ENCODE measurements at places on chromosomes 6 and 20. TPM values are rescaled to one million over a fixed set of nuclear protein-coding genes. Genes with fewer than 3 reads are reported as not detected.

NR2E1 gene
- not detected for total RNA-seq

BNIP5 gene
- total RNA-seq = not detected

GFOD1 gene
- 46.2 TPM for total RNA-seq

DLGAP4 gene
- total RNA-seq = 40.9 TPM

PLEKHG1 gene
- 7.3 TPM for total RNA-seq

CRISP2 gene
- not detected for total RNA-seq

DNA sequence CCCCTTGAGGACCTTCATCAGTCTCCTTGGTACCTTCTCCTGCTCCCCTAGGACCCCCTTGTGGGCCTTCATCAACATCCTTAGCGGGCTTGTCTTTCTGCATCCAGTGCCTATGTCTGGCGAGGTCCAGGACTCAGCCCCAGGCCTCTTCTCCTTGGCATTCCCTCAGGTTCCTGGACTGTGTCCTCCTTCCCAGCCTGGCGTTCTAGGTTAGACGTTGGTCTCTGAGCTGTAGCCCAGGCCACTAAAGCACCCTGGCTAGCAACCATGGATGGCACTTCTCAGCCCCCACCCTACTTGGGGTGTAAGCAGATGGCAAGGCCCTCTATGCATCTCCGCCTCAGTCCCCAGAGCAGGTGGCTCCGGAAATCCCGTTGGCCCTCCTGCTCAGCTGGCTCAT, 51.5 kb upstream of the NNAT start:
- DNase-seq = no peak

- DNase-seq = no peak
These were observed 920 bp downstream of the GJA1 start for GRCh38 chr6:121436274-121436857.

DNA sequence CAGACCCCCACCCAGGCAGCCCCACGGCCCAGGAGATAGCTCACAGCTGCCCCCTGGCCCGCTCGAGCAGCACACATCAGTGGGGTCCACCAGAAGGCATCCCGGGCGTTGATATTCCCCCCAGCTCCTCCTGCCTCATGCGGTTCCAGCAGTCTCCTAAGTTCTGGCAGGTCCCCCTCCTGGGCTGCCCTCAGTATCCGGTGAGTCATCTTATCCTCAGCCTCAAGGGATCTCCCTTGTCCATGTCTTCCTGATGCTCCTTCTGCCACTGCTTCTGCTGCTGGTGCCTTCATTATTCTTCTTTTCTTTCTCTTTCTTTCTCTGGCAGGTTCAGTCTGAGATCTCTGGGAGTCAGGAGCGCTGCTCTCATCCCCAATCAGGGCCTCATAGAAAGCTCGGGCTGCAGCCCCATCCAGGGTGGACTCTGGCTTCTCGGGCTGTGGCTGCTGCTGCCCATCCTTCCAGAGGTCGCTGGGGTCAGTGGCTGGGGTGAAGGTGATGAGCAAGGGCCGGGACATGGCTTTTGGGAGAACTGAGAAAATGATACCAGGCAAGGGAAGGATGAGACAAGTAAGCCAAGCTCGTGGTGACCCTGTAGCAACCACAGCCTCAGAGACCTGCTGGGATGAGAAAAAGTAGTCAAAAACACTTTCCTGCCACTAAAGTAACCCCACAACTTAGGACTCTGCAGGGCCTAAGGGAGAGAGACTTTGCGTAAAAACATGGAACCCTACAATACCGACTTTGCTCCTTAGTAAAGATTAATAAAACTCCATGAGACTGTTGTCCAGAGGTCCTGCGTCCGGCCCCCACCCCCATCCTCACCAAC, 622 bp downstream of the GPANK1 start:
- DNase-seq = no peak

DNA sequence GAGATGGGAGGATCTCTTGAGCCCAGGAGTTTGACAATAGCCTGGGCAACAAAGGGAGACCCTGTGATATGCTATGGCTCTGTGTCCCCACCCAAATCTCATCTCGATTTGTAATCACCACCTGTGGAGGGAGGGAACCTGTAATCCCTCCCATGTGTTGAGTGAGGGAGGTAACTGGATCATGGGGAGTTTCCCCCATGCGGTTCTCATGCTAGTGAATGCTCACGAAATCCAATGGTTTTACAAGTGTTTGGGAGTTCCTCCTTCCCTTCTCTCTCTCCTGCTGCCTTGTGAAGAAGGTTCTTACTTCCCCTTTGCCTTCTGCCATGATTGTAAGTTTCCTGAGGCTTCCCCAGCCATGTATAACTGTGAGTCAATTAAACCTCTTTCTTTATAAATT, 3.4 kb downstream of the NUDT3 start:
- no peak for DNase-seq

DNA sequence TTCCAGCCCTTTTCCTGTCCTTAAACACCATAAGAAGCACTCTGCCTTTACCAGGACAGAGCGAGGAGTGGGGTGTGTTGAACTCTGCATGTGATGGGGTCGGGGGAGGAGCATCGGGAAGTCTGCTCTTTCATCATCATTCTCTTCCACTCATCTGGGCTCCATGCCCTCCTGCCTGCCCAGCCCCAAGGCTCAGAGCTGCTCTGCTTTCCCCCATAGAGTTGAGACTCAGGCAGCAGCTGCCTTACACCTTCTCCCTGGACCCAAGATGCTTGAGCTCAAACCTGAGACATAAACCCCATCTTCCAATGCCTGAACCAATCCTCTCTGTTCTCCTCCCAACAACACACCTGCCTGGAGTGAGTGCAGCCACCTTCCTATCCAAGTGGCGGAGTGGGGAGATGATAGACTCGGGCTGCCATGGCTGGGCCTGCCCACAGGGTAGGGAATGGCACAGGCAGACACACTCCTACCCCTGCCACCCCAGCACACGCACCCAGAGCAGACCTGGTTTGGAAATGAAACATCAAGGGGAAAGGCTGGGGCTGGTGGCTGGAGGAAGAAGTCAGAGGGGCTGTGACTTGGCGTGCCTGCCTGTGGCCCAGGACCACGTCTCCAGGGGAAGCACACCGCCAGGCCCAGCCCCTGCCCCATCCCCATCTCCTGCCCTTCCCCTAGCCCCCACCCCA, 28.4 kb downstream of the TFEB start:
- peak; percentile 61 for DNase-seq

DNA sequence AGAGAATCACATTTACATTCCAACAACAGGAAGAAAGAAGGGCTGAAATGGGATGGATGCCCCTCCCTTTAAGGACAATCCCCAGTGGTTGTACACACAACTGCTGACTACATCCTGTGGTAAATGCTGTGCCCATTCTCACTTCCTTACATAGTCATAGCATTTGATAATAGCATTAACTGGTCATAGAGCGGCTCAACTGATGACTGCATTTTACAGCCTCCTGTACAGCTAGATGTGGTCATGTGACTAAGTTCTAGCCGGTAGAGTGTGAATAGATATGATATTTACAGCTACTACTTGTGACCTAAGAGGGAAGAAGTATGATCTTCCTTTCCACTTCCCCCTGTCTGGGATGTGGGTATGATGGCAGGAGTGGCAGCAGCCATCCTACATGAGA, 24.7 kb downstream of the KCNK17 start:
- DNase-seq = no peak

Measured in Right ventricle myocardium superior (tissue), 1 donor.